ENCODE measurements at places on chromosomes 6 and 20. TPM values are rescaled to one million over a fixed set of nuclear protein-coding genes. Genes with fewer than 3 reads are reported as not detected.

MPC1 gene
- 7.0 TPM for total RNA-seq

CYP39A1 gene
- 0.72 TPM for total RNA-seq

GSTA2 gene
- not detected for total RNA-seq

HMGA1 gene
- 444 TPM for total RNA-seq

EYA4 gene
- total RNA-seq: not detected

TREM2 gene
- total RNA-seq: not detected

SPTLC3 gene
- 0.03 TPM for total RNA-seq

DNA sequence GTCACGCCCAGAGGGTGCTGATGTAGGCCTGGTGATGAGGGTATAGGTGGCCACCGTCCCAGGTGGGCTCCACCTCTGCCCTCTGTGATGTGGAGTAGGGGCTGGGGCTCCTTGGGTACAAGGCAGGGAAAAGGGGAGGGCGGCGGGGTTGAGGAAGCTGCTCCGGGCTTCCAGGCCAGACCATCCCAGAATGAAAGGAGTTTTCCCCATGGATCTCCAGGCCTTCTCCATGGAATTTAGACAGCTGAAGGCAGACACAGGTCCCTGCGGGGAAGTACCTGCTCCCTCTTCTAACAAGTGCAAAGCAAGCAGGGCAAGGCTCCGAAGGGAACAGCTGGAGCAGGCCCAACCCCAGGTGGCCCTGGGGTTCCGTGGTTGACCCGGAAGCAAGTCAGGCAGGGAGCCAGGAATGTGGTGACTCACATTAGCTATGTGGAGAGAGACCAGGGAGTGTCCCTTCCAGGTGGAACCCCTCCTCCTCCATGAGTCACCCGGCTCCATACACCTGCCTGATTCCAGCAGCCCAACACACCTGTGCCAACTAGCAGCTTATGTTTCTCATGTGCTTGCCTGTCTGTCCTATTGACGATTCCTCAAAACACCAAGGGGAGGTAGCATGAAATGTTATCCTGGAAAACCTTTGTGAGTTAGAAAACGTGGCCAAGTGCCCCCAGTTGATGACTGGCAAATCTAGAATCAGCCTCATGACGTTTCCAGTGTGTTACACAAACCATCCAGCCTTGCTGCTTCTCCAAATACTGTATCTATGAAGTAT, 59.7 kb upstream of the SNX9 start:
- peak; percentile 94 for DNase-seq

DNA sequence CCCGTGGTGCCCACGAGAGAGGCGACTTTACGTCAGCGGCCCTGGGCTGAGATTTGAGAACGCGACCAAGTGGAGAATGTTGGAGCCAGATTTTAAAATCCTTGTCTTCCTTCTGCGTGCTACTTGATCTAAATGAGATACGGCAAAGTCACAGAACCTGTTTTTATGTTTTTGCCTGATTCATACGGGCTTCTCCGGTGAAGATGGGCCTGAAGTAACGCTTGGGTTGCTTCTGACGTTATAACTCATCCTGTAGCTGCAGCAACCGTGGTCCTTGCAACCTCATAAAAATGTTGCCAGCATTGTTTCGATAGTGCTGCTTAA, 462 bp upstream of the SLC35B3 start:
- no peak for DNase-seq

- DNase-seq: no peak
These were observed 16.2 kb downstream of the DNAJC5 start for GRCh38 chr20:63911176-63911575.

DNA sequence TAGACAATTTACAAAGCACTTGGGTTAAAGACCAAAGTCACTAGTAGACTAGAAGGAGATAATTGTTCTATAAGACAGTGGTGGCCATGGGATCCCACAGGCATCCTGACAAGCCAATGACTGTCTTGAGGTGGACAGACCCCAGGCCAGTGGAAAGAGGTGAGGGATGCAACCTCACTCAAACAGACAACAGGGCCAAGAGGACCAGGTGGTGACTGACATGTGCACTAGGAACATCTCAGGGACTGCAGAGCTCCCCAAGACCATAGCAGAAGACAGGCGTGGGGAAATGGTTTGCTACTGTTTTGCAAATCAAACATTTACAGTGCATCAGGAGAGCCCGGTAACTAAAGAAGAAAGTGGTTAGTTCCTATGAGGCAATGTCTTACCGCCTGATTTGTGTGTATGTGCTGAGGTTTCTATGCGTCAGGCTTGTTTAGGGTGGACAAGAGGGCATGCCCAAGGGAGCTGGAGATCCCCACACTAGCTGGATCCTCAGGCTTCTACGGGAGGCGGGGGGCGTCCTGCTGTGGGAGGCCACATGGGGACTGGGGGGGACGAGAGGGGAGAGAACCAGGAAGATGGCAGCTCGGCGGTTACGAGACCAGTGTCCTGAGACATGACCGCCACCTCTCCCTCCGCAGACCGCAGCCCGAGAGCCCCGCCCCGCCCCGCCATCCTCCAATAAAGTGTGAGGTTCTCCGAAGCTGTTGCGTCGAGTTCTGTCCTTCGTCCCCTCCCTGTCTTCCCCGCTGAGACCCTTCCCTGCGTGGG, 623 bp upstream of the MRPS26 start:
- no peak for DNase-seq

- no peak for DNase-seq
These were observed 272.8 kb downstream of the MAFB start for GRCh38 chr20:40416274-40416673.

DNA sequence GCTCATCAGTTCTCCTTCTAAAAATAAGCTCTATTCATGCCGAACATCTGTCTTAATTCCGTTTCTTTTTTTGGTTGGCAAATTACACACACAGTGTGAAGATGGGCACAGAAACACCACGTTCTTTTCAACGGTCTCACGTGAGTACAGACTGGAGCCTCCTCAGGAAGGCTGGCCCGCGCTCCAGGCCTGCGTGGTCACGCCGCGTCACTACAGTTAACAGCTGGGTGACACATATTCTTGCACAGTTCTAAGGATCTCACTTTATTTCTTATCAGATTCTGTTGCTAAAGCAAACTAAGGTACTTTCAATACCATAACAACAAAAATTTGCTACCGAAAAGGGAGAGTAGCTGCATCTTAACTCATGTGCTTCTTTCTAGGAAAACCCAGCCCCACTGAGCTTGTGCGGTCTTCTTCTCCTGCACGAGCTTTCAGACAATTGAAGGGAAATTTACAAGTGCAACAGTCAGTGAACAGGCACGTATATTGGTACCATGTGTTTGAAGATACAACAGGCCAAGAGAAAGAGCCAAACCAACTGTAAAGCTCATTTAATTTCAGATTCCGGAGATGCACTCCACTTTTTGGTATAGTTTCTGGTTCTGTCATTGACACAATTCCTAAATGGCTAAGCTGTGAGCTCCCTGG, 55.6 kb upstream of the MPC1 start:
- DNase-seq: no peak

DNA sequence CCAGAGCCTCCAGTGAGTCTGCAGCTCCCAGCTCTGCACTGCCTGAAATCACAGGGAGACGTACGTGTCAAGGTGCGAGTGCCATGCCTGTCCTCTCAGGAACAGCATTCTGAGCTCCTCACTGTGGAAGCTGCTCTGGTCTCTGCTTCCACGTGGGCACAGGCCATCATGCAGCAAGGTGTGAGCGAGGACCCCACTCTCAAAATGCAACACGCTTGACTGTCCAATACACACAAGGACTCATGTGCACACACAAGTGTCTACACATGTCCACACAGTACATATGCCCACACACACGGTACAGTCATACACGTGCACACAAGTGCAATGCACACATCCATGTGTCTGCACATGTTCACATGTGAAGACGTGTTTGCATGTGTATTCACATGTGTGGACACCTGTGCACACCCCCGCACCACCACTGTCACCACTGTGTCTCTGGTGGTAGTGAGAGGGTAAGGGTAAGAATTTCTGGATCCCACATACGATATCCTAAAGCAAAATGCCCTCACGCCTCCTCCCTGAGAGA, 260.5 kb downstream of the DLL1 start:
- DNase-seq: no peak

DNA sequence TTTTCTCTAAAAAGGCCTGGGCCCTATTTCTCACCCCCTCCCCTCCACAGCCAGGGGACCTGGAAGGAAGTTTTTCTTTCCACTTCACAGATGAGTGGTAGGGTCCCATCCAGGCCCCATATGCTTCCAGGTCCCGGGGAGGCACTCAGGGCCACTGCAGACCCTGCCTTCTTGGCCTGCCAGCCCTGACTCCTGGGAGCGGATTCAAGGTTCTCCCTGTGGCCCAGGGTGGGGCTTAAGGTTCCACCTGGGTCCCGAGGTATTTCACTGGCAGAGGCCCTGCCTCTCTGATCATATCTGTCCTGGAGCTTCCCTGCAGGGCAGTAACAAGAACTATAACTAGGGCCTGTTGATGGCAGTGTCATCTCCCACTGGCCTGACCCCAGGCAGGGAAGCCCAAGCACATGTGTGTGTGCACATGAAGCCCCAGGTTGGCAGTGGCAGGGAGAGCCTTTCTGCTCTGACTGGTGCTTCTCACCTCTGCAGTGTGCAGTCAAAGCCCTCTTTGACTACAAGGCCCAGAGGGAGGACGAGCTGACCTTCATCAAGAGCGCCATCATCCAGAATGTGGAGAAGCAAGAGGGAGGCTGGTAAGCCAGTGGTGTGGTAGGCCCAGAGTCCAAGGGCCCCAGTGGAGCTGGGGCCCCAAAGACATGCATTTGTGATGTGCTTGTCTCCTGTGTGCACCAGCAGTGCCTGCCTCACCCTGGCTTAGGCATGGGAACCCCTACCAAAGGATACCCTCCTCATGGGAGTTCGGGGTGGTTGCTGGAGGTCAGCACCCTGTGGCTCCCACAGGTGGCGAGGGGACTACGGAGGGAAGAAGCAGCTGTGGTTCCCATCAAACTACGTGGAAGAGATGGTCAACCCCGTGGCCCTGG, 31.2 kb downstream of the PLCG1 start:
- DNase-seq: no peak

GRCh38 chr6:8780653-8781052, 345.3 kb upstream of the SLC35B3 start:
- DNase-seq: no peak

- no peak for DNase-seq
These were observed 92.9 kb downstream of the SPTLC3 start for GRCh38 chr20:13101706-13102105.

GRCh38 chr6:18168264-18168663, 13.0 kb downstream of the KDM1B start:
- no peak for DNase-seq

DNA sequence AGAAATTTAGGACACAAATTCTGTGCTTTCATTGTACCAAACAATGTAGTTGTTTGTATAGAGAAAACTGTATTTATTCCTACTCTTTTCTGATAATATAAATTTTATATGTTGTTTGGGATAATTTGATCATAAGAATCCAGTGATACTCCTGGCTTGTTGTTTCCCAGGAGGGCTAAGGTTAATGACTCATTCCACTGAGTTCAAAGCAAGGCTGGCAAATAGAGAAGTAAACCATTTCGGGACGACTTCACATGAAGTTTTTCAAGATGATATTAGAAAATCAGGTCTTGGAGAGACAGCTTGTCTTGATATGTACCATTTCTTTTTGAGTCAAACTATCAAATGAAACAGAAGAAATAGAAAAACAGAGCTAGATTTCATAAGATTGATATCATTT, 326.1 kb upstream of the CNR1 start:
- DNase-seq: no peak

GRCh38 chr6:85078058-85078457, 313.7 kb upstream of the TBX18 start:
- DNase-seq: peak; percentile 5

GRCh38 chr20:63639093-63639975, 12.4 kb upstream of the GMEB2 start:
- DNase-seq: no peak

GRCh38 chr20:33463332-33464101, 20.0 kb upstream of the SNTA1 start:
- DNase-seq: no peak

DNA sequence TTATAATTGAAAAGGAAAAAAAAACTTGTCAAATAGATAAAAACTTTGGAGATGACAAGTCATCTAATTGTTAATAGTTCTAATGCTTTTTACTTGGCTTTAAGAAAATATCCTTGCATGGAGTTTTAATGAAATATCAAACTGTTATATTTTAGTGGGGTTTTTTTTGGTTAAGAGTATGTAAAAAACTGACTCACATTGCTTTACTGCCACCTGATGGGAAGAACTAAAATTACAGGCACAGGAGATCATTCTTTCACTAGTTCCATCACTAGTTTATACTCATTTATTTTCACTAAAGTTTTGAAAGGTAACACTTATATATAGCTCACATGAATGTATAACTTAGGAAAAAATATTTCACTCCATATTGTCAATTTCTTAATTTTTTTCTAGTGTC, 309.1 kb downstream of the LMBRD1 start:
- DNase-seq: no peak

DNA sequence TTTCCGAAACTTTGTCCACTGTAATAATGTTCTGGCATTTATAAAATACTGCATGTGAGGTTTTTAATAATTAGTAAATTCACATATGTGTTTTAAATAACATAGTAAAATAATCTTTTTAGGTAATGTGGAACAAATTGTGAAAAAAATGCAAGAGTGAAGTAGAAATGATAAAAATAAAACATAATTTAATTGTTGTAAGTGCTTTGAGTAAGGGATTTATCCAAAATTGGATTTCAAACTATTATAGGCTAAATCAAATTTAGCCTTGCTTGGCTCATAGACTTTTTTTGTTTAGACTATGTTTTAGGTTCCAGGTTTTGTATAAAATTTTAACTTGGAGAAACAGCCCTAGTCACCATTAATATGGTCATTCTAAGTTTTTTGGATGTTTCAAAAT, 1029.5 kb downstream of the PHF3 start:
- DNase-seq: no peak

Measured in Panc1 (cell line).